ENCODE measurements at places on chromosomes 6 and 20. TPM values are rescaled to one million over a fixed set of nuclear protein-coding genes. Genes with fewer than 3 reads are reported as not detected.

PAK5 gene
- not detected for total RNA-seq

COX4I2 gene
- not detected for total RNA-seq

VSTM2L gene
- not detected for total RNA-seq

NPBWR2 gene
- total RNA-seq = not detected

RING1 gene
- total RNA-seq = 37.8 TPM

CDSN gene
- total RNA-seq = not detected

ANGPT4 gene
- not detected for total RNA-seq

DNA sequence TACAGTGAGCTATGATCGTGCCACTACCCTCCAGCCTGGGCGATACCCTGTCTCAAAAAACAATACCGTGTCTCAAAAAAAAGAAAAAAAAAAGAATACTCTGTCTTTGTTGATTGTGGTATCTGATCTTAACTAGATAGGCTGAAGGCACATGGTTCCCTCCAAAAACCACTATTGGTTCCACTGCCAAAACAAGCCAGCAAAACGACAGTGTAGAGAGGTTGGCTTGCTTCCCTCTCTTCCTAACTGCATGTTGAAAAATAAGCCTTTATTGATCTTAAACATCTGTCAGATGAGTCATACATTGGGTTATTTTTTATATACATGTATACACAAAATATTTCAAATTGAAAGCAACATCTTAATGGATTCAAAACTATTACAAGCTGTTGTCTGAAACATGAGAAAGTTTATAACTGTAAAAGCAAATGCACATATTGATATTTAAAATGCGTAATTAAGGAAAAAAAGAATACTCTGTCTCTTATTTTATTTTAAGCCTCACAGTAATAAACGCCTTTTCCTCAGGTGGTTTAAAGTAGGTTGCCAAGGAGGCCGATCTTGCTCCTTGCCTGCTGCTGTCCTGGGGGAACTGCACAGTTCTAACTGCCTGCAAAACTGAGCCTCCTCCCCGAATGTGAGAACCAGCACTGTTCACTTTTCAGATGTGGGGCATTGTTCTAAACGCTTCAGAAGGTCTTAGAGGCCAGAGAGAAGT, 7.0 kb upstream of the NINL start:
- DNase-seq = no peak

- DNase-seq = peak; percentile 30
Measured at GRCh38 chr20:59786801-59787537, 146.5 kb downstream of the SYCP2 start.

DNA sequence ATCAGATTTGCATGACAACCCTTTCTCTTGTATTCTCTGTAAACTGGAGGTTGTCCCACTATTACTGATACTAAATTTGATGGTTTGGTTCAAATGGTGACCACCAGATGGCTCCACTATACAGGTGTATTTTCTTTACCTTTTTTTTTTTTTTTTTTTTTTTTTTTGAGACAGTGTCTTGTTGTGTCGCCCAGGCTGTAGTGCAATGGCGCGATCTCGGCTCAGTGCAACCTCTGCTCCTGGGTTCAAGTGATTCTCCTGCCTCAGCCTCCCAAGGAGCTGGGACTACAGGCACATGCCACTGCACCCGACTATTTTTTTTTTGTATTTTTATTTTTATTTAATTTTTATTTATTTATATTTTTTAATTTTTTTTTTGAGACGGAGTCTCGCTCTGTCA, 6.6 kb upstream of the WTAP start:
- no peak for DNase-seq

GRCh38 chr6:111846066-111846465, 27.2 kb downstream of the FYN start:
- DNase-seq = no peak

- no peak for DNase-seq
Measured at GRCh38 chr6:143680141-143680540, 2.4 kb downstream of the PHACTR2 start.

GRCh38 chr6:130535242-130535641, 169.4 kb downstream of the TMEM200A start:
- DNase-seq = no peak
